ENCODE measurements at places on chromosomes 4 and X.

- no peak for DNase-seq
Measured at GRCh38 chr4:4532371-4533154, 9.3 kb downstream of the STX18 start.

DNA sequence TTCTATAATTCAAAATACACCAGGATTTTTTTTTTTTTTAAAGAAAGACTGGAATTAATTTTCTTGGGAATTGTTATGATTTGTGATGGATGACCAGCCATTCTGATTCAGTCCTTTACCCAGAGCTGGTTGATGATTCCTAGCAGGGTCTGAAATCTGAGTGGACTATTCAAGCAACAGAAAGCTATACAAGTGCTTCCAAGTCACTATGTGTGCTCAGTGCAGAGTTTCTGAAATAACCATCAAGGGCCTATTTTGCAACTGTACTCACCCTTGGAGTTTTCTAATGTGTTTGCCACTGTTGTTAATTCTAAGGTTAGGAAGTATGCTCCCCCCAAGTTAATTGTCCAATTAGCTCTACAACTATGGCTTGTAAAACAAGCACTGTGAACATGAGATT is 137.7 kb upstream of the RAPGEF2 start:
- DNase-seq, result no peak

- DNase-seq, result no peak
Measured at GRCh38 chr4:53748328-53748772, 157.1 kb upstream of the LNX1 start.

DNA sequence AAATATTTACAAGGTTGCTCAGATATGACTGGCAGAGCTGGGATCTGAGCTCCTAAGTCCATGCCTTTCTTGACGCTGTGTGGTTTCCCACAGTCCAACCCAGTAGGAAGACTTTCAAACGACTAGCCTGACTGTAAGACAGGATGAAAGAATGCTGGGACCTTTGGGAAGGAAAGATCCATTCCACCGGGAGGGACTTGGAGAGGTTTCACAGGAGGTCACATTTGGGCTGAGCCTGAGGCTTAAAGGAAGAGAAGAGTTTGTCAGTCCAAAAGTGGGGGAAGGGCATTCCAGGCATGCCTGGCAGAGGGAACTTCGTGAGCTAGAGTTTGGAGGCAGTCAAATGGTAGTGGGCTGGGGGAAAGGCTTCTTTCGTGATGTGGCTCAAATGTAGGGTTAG is 1.5 kb downstream of the STARD8 start:
- no peak for DNase-seq

DNA sequence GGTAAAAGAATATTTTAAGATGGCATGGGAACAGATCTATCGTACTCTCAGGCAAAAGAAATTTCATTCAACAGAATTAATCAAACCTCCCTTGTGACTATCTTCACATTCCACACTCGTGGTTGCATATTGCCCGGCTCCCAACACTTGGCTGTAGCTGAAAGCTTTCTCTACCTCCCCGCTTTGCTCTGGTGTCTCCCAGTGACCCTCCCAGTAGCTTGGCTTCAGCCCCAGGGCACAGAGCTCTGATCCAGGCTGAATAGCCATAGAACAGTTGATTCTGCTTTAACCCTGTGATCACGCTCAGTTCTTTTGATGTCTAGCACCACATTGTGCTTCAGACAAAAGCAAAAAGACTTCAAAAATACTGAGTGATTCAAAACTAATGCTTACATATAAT is 24.6 kb downstream of the SLC7A11 start:
- DNase-seq, result no peak

DNA sequence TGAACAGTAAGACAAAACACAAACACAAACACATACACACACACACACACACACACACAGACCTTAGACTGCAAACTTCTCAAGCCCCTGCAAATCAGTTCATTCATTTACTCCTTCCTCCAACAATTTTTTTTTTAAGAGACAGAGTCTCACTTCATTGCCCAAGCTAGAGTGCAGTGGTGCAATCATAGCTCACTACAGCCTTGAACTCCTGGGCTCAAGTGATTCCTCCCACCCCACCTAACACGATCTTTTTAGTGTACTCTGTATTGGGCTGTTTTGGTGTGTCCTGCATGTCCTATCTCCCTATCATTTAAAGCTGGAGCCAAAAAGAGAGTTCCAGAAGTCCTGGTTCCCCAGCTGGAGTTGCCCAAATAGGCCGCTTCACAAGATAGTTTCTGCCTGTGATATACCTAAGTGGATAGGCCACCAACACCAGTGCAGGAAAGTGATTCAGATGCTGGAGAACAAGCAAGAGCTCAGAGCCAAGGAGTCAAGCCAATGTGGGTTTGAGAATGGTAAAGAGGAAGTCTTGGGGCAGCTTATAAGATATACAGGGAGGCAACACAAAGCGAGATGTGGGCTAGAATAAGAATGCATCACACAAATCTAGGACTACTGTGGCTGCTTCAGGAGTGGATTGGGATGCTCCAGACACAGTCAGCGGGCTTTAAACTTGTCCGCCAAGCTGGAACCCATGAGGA is 85.4 kb upstream of the RAPGEF2 start:
- DNase-seq, result no peak

- no peak for DNase-seq
Measured at GRCh38 chrX:13808293-13808692, 8.6 kb downstream of the GPM6B start.

GRCh38 chr4:170139764-170140163 is 50.0 kb upstream of the AADAT start:
- no peak for DNase-seq

- DNase-seq, result peak; percentile 48
Measured at GRCh38 chr4:121252224-121252806, 88.2 kb upstream of the TNIP3 start.

DNA sequence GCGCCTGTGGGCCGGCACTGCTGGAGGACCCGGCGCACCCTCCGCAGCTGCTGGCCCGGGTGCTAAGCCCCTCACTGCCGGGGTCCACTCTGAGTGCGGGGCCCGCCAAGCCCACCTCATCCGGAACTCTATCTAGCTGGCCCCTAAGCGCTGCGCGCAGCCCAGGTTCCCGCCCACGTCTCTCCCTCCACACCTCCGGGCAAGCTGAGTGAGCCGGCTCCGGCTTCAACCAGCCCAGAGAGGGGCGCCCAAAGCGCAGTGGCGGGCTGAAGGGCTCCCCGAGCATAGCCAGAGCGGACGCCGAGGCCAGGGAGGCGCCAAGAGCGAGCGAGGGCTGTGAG is 75.2 kb downstream of the QDPR start:
- DNase-seq, result no peak

DNA sequence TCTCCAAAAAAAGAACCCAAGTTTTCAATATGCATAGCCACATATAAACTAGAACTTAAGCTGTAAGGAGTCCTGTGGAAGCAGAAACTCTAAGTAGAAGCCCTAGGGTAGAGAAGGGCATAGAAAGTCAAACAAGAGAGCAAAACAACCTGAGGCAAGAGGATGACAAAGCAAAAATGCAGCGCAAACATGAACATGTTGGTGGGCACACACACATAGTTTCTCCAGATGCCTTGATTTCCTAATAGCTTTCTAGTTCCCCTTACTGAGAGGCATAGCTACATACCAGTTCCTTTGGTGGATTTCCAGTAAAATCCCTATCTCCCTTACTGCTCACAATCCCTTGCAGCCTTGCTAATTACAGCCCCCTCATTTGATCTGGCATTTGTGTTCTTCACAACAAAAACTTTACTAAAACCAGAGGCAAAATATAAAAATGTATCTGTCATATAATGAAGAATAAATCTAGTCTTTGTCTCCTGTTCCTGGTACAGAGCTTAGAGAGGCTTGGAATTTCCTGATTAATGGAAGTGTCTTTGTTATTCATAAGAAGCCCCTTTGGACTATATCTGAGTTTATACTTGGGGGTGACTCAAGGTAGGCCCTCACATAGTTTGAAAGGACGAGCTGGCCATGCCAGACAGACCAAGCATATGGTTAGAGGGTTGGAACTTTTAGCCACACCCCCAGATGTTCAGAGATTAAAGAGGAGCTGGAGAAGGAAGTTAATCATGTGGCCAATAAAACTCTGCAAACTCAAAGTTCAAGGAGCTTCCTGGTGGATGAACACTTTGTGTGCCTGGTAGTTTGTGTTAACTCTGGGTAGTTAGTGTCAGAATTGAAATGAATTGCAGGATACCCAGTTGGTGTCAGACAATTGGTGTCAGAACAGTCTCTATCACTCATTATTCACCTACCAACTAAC is 52.7 kb upstream of the ZCCHC13 start:
- no peak for DNase-seq

- no peak for DNase-seq
Measured at GRCh38 chrX:41480508-41481260, 33.5 kb downstream of the NYX start.
